SK-N-SH (cell line): ENCODE measurements at places on chromosomes 4 and X.
A peak's percentile ranks its signal among the peaks of the same experiment; 100 is the strongest.

GRCh38 chr4:169383724-169384123, 113.0 kb upstream of the SH3RF1 start:
- no peak for DNase-seq

- DNase-seq = peak; percentile 39
Observed at GRCh38 chr4:186203406-186203805, 12.0 kb downstream of the CYP4V2 start.

GRCh38 chr4:41176340-41176739, 38.0 kb downstream of the APBB2 start:
- DNase-seq = no peak

DNA sequence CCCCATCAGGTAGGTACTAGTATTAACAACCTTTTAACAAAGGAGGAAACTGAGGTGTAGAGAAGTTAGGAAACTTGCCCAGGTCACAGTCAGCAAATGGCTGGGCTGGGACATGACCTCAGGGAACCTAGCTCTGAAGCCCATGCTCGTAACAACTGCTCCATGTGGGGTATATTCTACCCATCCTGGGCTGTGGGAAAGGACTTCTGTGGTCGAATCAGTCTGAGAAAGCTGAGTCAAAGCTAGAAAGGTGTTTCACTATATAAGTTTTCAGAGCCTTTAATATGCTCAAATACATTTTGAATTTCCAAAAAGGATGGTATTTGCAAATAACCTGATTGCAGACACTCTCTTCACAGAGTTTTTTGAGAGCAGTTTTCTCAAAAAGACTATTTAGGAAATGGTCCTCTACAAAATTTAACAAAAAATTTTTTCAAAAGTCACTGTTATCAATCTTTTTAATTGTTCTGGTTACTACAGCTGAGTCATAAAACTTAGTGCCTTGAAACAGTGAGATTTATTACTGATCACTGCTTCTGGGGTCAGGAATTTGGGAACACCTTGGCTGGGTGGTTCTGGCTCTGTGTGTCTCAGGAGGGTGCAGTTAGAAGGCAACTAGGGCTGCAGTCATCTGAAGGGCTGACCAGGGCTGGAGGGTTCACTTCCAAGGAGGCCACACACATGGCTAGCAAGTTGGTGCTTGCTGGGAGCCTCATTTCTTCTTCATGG, 53.6 kb downstream of the NSG1 start:
- DNase-seq = no peak

DNA sequence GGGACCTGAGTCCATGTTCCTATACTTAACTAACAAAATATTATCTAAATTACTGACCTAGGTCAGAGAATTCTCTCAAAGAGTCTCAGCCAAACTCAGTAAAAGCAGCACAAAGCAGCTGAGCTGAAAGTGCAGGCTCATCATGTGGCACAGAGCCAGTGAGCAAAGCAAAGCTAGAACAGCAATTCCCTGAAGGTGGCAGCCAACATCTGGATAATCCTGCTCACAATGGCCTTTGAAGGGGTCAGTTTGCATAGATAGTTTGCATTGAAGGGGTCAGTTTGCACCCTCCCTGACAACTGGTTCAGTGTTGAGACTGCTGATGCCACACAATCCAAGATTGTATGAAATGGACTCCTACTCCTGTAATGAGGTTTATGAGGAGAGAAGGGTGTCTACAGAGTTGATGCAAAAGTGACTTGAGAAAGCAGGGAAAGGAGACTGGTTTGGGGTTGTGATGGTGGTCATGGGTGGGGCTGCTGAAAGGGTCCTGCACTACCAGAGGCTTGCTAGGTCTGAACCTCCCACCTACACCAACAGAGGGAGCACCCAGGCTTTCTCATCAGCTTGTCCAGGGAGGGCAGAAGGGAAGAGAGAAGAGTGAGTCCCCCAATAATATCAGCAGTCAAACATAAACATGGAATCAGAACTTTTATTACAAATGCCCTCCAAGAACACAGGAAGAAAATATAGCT, 39.7 kb downstream of the TRIM61 start:
- no peak for DNase-seq

DNA sequence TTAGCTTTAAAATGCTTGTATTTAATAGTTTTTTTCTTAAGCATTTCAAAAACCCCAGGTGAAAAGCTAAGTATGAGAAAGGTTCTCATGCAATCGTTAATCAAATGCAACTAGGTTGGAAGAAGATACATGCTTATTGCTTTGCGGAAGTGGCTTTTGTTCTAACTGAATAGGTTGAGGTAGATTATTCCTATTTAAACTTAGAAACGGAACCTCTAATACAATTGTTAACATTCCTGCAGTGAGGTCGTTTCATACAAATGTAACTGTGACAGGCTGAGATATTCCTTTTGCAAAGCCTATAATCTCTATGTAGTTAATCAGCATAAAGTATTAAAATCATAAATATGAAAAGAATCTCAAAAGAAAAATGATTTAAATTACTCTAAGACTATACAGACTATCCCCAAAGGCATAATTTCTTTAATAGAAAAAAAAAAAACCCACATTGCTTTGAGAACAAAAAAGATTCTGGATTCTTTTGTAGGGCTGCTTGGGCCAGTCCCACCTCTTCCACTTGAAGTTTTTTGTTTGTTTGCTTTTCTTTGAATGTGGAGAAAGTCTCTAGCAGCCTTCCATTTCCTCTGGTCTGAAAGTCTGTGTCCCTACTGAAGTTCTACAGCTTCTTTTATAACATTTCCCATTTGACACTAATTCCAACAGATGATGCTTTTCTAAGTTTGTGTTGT, 25.6 kb upstream of the SORBS2 start:
- DNase-seq = no peak

GRCh38 chr4:102007959-102008425, 217.5 kb downstream of the BANK1 start:
- DNase-seq = no peak

- no peak for DNase-seq
Observed at GRCh38 chrX:63764946-63765345, 20.1 kb downstream of the ARHGEF9 start.

GRCh38 chr4:25441519-25442117, 64.6 kb downstream of the ANAPC4 start:
- peak; percentile 52 for DNase-seq

DNA sequence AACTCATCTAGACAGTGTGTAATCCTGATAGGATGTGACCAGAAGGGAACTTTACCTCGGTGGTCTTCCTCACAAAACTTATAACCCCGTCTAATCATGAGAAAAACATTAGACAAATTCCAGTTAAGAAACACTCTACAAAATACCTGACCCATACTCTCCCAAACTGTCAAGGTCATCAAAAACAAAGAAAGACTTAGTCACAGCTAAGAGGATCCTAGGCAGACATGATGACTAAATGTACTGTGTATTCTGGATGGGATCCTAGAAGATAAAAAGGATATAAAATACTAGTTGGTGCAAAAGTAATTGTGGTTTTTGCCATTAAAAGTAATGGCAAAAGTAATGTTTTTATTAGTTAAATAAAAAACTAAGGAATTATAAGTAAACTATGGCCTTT, 81.6 kb downstream of the DTHD1 start:
- no peak for DNase-seq

- DNase-seq = no peak
Observed at GRCh38 chrX:101764538-101764937, 104.9 kb upstream of the ARMCX2 start.

- DNase-seq = no peak
Observed at GRCh38 chrX:30948626-30949025, 59.6 kb upstream of the TAB3 start.

- no peak for DNase-seq
Observed at GRCh38 chr4:85933291-85933640, 426.6 kb downstream of the MAPK10 start.

DNA sequence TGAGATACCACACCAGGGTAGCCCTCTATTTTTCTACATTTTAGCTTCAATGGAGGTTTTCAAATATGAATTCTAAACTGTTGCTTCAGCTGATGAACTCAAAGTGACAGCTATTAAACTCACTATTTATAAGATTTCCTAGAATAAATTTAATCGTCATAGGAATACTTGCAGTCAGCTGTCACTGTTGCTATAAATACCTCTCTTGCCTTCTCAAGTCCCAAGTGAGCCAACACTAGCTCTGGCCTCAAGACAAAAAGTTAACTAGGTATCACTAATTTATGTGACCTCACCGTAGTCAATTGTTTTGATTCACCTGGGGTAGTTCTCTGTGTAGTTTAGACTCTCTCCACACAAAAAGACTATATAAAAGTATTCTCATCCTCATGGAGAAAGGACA, 34.3 kb upstream of the PROM1 start:
- no peak for DNase-seq

DNA sequence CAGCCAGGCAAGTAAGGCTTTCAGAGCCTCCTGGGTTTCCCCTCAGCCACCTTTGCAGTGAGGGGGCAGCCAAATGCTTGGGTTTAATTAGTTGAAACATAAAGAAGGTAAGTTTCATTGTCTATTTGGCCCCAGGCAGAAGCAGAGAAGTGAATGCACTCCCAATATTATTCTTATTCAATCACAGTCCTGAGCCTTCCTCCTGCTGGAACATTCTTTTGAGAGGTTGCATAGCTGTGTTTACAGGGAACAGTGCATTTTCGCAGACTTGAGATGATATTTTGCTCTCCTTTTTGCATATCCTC, 13.9 kb downstream of the SLC2A9 start:
- no peak for DNase-seq

DNA sequence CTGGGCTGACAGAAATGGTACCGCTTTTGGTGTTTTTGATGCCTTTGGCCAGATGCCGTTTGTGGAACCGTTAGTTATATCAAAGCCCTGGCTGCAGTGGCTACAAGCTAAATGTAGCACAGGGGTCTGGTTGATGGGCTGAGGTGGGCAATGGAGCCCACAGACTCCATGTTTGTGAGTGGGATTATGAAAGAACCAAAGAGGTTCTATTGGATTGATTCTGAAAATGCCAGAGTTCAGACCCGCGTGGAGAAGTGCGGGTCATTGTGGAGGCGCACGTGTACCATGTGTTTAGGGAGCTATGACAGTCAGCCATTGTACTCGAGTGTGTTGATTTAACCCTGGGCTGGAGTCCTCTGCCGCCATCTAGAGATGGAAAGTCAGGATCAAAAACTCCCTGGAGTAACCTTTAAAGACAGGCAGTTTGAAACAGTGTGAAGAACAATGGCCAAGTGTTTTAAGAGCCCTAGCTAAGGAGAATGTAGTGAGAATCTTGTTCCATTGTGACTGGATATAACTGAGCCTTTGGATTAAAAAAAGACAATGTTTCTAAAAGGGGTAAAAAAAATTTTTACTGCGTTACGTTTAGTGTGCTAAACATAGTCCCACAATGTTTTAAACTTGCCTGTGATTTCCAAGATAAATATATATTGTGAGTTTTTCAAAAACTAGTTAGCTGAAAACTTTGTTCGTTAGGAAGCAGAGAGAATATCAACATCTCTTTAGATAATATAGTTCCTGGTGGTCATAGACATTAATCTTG, 12.7 kb downstream of the ART3 start:
- DNase-seq = peak; percentile 51

DNA sequence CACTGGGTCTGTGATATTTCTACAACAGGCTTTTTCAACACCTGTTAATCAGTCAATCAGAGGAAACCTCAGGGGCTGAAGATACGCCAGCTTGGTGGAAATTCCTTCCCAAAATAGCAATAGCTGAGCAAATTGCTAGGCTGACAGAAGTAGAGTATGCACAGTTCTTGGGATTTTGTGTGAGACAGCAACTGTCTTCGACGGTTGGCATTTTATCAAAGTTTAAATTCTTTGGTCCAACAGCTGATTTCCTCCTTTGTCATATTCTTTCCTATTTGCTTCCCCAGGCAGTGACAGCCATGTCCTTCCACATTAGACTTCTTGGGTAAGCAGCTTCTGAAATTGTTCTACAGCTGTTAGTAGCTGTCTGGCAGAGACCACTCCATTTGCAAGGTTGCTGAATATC, 8.0 kb upstream of the PALLD start:
- no peak for DNase-seq

- DNase-seq = no peak
Observed at GRCh38 chrX:32966821-32967355, 244.5 kb downstream of the DMD start.

DNA sequence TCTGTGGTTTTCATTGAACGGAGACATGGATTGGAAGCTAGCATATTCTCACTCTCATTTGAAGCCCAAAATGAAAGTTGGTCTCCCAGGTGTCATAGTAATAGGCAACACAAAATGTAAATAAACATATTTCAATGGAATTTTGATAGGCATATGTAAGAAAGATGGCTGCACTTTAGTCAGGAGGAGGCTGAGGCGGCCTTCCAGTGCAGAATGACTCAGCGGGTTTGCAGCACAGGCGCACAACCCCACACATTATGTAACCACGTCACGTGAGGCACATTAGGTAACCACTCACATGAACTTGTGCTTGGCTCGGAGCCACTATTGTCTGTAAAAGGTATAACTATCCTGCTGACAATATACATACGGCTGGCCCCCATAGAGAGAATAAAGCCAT, 381.7 kb downstream of the GPAT3 start:
- no peak for DNase-seq

DNA sequence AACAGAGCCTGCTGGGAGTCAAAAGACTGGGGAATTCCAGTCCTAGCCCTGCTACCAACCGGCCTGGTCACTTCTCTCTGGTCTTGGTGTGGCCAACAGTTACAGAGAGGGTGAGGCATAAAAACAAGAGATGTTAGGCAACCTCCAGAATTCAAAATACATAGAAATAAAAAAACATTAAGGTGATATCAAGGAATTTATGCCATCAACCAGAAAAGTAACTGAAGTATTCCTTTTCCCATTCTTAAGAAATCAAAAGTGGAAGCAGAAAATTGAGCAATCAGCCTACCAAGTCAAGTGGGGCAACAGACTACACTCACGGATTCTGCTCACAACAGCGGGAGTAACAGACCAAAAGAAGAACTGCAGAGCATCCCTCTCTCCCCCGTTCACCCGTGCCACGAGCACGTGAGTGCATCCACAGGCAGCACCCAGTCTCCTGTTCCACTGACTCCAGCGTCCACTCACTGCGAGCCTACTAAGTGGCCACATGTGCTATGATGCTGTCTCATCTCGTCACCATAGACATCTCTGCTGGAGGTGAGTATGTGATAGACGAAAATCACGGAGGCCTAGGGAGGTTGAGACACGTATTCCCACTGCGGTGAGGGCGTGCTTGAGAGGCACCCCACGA, 29.3 kb downstream of the AFAP1 start:
- DNase-seq = no peak

GRCh38 chr4:108982402-108983185, 219.7 kb upstream of the ETNPPL start:
- DNase-seq = no peak

DNA sequence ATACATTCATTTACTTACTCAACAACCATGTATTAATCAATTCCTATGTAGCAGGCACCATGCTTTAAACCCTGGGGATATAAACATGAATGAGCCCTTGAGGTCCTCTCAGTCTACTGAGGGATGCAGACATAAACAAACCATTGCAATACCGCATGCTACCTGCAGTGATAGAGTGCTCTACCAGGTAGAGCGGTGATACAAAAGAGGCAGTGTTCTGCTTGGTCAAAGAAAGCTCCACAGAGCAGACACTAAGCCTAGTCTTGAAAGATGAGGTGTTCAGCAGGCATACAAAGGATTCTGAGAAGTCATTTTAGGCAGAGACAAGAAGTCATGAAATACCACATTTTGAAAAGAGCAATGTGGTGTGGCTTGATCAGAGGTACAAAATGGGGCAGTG, 26.9 kb upstream of the AMOT start:
- DNase-seq = no peak
